Effector CD8-positive, alpha-beta T cell (primary cell): ENCODE measurements at places on chromosomes 1 and 21.

DNA sequence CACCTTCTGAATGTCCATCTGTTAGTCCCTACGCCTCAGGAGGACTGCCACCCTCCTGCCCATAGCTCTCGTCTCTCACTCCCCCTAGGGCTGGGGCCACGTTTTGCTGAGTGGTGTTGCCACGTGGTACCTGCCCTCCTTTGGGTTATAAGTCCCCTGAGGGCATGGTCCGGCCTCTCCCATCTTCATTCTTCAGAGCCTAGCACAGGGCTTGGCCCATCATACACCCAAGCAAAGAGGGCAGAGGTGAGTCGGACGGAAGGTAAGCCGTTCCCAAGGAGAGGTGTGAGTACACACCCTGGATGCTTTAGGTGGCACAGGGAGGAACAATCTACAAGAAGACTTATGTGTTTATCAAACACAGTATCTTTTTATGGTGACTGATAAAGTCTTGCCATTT lies 10.9 kb downstream of the PADI2 start:
- DNase-seq, result no peak

DNA sequence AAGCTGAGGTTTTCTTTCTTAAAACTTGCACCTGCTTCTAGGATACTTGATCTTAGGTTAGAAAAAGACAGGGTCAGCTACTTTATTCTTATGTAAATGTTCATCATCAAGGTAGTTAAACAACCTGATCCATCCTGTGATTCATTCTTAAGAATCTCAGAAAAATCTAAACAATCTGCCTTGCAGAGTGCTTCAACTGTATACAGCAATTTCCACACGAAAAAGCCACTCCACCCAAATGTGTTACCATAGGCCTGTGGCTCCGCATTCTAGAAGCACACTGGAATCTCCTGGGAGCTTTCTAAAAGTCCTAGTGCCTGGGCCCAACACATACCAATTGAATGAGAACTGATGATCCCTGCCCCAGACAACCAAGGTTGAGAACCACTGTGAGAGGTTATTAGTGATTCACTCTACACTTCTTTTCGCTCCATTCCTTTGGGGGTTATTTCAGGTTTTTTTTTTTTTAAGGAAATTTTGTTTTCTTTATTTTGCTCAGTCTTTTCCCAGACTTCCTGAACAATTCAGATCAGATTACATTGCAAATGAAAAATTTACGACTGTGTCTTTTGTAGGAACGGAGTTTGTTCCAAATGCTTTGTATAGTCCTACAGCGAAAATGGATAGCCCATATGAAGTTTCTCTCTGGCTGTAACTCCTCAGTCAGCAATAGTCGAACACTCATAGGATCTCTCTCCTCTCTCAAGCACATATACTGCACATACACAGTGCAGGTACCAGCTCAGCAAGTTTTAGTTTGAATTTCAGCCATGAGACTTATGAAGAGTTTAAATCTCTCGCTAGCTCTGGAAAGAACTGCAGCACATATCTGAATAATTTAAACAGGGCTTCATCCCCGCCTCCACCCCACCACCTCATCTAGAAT lies 16.1 kb downstream of the SMYD2 start:
- no peak for DNase-seq

GRCh38 chr1:1371746-1372711 lies 3.0 kb downstream of the AURKAIP1 start:
- peak; percentile 67 for DNase-seq

- DNase-seq, result no peak
Observed at GRCh38 chr1:158249646-158250045, 4.6 kb upstream of the CD1A start.

- no peak for DNase-seq
Observed at GRCh38 chr1:86845514-86845913, 68.4 kb downstream of the SELENOF start.

GRCh38 chr1:228224198-228225164 lies 16.6 kb downstream of the OBSCN start:
- DNase-seq, result no peak

GRCh38 chr1:32639489-32640075 lies 10.8 kb downstream of the ZBTB8OS start:
- DNase-seq, result no peak

GRCh38 chr21:16421965-16422364 lies 692.2 kb downstream of the USP25 start:
- DNase-seq, result no peak

GRCh38 chr21:17613242-17613676 lies 558 bp upstream of the BTG3 start:
- peak; percentile 14 for DNase-seq

DNA sequence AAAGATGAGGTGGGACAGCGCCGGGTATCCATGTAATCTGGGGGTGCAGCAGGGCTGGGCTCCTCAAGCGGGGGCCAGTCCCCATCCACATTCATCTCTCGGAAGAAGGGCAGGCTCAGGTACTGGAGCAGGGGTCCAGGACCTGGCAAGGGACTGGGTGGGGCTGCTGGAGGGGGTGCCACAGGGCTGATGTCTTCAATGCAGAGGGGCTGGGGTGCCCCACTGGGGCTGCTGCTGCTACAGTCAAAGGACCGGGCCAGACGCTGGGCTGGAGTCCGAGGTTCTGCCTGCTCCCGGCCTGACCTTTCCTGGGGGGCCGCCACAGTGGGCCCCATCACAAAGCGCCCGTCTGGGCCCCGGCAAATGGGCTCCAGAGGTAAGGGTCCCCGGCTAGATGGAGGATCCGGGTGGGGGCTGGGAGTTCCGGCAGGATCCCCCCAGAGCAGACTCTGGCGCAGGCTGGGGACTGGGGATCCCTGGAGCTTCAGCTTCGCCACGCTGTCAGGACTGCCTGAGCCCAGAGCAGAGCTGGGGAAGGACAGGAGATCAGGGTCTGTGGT lies 3.3 kb upstream of the TAGLN2 start:
- no peak for DNase-seq

DNA sequence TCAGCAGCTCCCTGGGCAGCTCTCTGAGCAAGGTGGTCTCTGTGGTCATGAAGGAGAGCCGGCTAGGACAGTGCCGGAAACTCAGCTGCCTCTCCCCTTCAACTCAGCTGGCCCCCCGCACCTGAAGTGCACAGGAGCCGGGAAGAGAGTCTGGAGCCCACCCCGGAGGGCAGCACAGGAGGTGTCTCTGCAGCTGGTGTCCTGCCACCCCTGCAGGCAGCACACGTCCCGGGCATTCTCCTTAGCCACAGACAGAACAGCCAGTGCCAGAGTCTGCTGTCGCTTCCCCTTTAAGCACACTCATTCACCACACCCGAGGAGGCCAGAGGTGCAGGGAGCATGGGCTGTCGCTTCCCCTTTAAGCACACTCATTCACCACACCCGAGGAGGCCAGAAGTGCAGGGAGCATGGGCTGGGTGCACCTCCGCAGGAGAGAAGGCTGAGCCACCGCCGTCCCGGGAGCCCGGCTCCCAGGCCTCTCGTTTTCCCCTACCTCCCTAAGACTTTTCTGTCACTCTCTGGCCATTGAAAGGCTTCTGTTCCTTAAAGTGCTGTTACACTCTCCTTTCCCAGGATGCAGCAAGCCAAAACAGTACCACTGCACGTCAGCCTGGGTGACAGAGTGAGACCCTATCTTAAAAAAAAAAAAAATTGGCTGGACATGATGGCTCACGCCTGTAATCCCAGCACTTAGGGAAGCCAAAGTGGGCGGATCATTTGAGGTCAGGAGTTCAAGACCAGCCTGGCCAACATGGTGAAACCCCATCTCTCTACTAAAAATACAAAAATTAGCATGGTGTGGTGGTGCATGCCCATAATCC lies 16.9 kb upstream of the SAMD11 start:
- no peak for DNase-seq

DNA sequence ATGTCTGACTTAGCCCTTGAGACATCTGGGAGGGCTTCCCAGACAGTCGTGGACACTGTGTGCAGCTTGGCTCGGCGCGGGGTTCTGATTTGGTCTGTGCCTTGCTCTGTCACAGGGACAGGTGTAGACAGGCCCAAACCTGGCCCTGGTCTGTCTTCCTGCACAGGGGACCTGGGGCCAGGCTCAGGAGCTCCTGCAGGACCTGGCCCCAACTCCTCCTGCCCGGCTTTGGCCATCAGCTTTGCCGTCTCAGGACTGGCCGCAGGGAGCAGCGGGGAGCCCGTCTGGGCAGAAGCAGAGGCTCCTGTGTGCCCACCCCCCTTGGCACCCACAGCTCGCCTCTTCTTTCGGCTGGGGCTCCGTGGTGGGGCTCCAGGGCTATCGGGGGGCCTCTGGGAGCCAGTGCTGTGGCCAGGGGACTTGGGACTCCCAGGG lies 1.7 kb downstream of the PERM1 start:
- no peak for DNase-seq

DNA sequence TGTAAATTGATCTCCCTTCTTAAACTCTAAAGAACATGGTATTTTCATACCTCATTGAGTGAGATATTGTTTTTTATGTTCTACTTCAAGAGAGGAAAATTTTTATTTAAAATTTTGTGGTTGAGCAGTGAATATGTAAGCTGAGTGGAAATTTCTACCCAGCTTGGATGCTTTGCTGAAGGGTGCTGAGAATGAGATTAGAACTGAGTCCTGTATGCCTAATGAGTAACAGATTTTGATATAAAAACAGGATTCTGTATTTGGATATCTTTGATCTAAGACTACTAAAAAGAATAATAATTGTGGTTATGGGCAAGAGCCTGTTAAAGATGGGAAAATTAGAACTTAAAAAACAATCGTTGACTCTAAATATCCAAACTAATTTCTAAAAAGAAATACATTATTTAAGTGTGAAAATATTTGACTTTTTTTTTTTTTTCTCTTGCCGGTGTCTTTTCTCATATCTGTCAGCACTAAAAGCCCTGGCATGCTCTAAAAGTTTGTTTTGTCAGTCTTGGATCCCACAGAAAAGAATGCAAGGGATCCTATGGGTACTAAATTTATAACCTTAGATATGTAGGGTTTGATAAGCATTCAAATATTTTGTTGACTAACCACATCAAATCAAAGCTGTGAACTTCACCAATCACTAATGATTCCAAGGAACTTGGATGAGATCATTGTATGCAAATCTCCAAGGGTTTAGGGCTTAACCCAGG lies 652.3 kb downstream of the PTPRC start:
- DNase-seq, result no peak

GRCh38 chr1:3222042-3222692 lies 153.2 kb downstream of the PRDM16 start:
- no peak for DNase-seq

GRCh38 chr1:7255303-7256058 lies 470.2 kb downstream of the CAMTA1 start:
- no peak for DNase-seq

GRCh38 chr1:155622191-155622590 lies 12.2 kb downstream of the MSTO1 start:
- no peak for DNase-seq

- DNase-seq, result no peak
Observed at GRCh38 chr1:31798086-31798432, 17.8 kb downstream of the SPOCD1 start.

GRCh38 chr1:187928696-187929095 lies 1099.9 kb downstream of the PLA2G4A start:
- no peak for DNase-seq

GRCh38 chr21:46412521-46413364 lies 45.9 kb upstream of the DIP2A start:
- DNase-seq, result no peak

DNA sequence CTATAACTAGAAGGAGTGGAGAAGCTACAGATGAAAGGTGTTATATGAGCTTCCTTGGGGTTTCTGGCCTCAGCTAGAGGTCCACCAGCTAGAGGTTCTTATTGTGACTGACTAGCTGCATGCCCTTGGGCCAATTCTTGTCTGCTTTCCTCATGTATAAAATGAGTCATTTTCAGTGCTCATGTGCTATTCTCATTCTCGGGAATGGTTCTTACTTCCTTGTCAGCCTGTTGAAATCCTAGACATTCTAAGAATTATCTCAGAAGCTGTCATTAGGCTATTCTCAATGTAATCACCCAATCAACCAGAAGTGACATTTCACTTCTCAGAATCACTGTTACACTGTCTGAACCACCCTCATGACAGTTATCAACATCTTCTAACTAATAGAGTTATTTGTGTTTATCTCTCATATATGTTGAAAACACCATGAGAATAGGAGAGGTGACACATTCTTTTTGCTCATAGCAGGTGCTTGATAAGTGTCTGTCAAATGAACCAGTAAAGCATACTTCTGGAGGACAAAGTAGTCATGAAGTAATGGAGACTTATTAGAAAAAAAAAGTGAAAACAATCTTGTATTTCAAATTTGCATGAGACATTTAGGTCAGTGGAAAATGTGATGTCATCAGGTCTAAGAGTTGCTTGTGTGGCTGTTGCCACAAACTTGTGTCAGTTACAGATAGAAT lies 122.8 kb upstream of the IVNS1ABP start:
- DNase-seq, result no peak

GRCh38 chr1:227125929-227126545 lies 185.9 kb downstream of the COQ8A start:
- DNase-seq, result no peak

GRCh38 chr1:180937624-180938225 lies 25.0 kb downstream of the KIAA1614 start:
- no peak for DNase-seq

DNA sequence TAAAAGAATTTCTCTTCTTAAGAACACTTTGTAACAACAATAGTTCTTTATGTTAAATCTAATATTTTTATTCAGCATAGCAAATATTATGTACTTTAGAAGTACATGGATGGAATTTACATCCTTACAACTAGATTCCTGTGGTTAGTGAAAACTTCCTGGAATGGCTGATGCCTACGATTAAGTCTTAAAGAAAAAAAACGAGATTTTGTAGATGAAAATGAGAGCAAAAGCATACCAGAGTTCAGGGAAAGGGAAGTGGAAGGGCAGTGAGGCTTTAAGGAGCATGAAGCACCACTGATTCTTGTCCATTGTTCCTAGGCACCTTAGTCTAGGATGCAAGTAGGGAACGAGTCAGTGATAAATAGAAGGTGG lies 26.7 kb downstream of the CFH start:
- no peak for DNase-seq

DNA sequence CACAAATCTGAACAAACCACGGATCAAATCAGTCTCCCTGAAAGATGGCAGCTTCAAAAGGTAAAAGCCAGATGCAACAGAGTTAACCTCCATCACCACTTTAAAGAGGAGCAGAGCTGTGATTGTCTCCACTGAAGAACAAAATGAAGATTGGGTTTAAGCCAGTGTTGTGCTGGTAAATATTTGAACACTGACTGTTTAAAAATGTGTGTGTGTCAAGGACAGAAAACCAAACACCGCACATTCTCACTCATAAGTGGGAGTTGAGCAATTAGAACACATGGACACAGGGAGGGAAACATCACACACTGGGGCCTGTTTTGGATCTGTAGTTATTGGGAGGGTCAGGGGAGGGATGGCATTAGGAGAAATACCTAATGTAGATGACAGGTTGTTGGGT lies 83.9 kb downstream of the ST6GALNAC5 start:
- no peak for DNase-seq

GRCh38 chr1:213931836-213932235 lies 55.9 kb upstream of the PROX1 start:
- no peak for DNase-seq

GRCh38 chr1:83559129-83559840 lies 439.6 kb downstream of the TTLL7 start:
- no peak for DNase-seq
